Suprapubic skin (tissue), 4 donors: ENCODE measurements at places on chromosomes 3 and 15. TPM values are rescaled to one million over a fixed set of nuclear protein-coding genes. Genes with fewer than 3 reads are reported as not detected.

DNA sequence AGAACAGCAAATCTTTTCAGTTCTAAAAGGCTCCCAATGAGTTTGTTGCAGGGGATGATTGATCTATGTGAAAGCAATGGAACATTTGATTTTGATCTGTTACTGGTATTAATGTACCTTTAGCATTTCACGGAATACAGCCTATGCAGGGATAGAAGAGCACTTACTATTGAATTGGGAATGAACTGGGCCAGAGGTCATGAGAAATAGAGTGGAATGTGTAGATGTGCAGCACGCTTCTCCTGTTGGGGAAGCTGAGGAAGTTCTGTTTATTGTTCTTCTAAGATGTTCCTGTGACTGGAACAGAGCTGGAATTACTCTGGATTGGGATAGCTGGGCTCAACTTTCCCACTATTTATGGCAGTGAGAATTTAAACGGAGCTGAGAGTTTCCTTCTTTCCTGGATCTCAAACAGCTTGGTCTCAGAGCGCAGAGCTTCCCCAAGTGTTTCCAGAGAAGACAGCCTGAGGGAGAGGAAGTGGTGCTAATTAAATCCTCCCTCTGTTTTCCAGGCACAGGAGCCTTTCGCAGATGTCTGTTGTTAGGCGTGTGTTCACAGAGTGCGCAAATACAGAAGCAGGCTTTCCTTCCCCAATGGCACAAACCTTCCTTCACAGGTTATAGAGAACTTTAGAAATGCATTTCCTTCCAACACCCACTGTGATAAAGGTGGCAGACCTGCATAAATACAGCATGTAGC lies 32.5 kb downstream of the TPRG1 start:
- no peaks in the 10 kb centered on the region for H3K36me3 ChIP-seq
- H3K4me1 ChIP-seq = peaks cover 6% of the 10 kb centered on the region
- no peak overlapping the region for H3K4me3 ChIP-seq
- no peaks in the 10 kb centered on the region for H3K27me3 ChIP-seq

GRCh38 chr3:49673121-49673714 lies 933 bp upstream of the APEH start:
- peak overlapping the region; percentile 78 for H3K4me3 ChIP-seq
- peaks cover 21% of the 10 kb centered on the region for H3K4me1 ChIP-seq
- H3K27me3 ChIP-seq = no peaks in the 10 kb centered on the region
- H3K36me3 ChIP-seq = peaks cover 28% of the 10 kb centered on the region
- DNase-seq = peak; percentile 74

DNA sequence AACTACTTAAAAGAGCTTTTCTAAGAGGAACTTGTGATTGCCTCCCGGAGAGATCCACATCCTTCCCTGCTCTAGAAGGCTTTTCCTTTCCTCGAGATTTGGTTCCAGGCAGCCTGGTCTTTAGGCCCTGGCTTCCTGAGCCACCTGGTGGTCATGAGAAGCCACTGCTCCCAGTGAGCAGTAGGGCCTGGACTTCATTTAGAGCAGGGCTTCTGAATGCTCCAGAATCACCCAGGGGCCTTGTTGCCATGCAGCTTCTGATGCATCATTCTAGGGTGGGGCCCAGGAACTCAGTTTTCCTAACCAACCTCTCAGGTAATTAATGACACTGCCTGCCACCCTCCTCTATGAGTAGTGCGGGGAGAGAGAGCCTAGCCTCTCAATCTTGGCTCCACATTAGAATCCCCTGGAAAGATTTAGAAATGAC lies 29.6 kb downstream of the PSMD6 start:
- no peaks in the 10 kb centered on the region for H3K4me1 ChIP-seq
- H3K27ac ChIP-seq = no peak overlapping the region
- peak; percentile 74 for DNase-seq
- H3K27me3 ChIP-seq = no peaks in the 10 kb centered on the region
- H3K4me3 ChIP-seq = no peak overlapping the region

PP2D1 gene
- total RNA-seq = not detected
